Effector CD8-positive, alpha-beta T cell (primary cell): ENCODE measurements at places on chromosomes 1 and 21.

DNA sequence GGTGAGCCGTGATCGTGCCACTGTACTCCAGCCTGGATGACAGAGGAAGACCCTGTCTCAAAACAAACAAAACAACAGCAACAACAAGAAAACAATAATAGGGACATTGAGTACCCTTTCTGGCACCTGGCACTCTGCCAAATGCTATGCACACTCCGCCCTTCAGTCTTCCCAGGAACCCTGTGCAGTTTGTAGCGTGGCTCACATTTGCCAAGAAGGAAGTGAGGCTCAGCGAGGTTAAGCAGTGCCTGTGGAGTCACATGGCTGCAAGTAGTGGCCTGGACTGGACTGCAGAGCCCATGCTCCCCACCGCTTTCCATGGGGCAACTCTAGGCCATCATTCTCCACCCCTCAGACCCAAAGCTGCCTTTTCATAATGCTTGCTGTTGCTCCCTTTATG lies 5.3 kb upstream of the EVA1B start:
- no peak for DNase-seq

DNA sequence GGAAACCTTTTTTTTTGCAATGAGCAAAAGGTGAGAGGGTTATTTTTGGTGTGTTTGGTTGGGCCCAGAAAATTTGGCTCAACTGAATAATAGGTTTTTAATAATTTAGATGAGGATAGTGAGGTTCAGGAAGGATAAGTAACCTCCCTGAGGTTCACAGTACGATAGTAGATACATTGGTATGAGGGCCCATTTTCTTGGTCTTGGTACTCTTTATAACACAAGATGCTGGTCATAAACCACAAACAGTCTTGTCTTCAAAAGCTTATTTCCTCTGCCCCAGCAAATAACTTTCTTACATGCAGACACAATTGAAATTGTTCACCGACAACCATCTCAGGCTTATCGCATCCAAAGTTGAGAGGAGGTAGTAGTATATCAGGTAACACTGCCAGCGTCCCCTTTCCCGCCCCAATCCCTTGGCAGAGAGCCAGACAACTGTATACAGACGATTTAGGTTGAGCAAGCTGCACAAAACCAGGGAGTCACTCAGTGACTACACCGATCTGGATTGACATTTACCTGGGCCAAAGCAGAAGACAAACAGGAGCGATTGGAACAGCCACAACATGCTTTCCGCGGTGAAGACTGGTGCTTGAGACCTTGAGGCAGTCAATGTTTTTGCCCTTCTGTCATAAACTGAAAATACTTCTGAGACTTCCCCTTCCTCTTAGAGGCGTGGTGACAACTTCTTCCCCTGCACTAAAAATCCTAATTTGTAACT lies at the start of gene SLAMF6:
Gene SLAMF6, minus strand, starts transcription at position 634 of the 724 bp plus-strand sequence. Its CDS starts 63 bp downstream, at position 571.
- DNase-seq, result peak; percentile 16

DNA sequence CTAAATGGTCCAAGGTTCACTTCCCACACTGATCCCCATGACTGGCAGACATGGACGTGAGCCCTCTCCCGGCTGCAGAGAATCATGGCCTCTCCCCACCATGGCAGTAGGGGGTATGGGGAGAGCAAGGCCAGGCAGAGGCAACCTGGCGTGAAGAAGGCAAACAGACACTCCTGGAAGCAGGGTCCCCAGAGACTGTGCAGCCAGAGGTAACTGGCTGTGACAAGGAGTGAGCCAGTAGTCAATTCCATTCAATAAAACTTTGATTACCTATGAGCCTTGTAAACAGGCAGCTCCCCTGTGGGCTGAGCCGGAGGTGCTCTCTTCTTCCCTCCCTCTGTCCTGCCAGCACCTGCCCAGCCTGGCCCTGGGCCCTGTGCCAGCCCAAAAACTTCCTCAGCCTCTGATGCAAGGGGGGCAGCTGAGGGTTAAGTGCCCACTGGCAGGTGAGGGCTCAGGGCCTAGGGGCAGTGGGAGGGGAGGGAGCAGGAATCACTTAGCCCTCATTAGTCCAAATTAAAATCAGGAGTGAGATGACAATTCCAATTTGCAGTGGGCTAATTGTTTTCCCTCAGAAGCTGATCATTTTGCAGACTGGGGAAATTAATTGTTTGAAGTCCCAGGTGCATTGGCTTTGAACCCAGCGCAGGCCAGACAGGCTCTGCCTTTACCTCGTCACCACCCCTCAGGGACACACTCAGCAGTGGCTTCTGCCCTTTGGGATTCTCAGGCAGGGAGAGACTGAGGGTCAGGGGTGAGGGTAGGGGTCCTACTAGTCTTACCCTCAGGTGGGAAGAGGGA lies 35.6 kb downstream of the LRRN2 start:
- DNase-seq, result no peak

GRCh38 chr1:65092691-65093090 lies 55.3 kb upstream of the AK4 start:
- no peak for DNase-seq

GRCh38 chr1:9838946-9839345 lies 15.2 kb upstream of the CLSTN1 start:
- DNase-seq, result no peak

DNA sequence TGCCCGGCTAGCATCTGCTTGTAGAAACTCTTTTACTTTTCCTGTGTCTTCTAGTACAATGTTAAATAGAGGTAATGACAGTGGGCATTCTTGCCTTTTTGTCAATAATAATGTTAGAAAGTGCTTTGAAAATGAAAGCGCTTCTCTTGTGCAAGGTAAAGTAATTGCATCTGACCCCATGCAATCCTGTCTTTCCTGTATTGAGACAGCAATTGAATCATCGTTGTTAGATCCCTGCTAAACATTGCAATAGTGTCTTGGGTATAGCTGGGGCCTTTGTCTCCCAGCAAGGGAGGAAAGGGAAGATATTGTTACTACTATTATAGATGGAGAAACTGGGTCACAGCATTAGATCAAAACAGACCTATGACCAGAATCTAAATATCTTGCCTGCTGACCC lies 80.9 kb downstream of the TLR5 start:
- DNase-seq, result no peak

DNA sequence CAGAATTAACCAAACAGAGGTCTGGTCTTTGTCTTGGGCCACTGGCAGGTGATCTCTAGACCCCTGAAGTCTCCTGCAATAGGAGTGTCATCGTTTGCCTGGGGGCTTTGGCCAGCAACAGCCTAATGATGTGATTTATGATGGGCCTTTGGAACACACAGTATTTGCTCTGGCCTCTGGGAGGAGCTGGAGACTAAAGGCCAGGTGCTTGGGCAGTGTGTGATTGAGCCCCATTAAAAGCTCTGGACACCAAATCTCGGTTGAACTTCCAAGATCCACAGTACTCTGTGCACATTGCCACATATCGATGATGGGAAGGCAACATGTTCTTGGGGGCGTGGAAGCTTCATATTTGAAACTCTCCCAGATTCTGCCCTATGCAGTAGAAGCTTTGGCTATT lies 32.0 kb upstream of the TLR5 start:
- DNase-seq, result no peak

- DNase-seq, result no peak
These were observed 17.8 kb downstream of the SPOCD1 start for GRCh38 chr1:31798086-31798432.

DNA sequence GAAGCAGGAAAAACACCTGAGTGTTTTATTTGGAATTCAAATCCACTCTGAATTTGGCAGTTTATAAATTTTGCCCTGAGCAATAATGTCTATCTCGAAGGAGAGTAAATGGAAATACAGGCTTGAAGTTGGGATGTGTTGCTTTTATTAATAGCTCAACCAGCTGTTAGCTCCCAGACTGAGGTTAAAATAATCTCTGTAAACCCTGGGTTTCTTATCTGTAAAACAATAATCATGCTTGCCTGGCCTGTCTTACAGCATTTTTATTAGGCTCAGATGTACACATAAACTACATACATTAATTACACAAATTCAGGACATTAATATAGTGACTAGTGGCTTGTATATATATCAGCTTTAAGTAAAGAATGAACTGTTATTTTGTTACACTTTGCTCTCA lies 148.5 kb downstream of the GALNT2 start:
- DNase-seq, result no peak
